Sciatic nerve (tissue), 2 donors: ENCODE measurements at places on chromosomes 7 and 10. TPM values are rescaled to one million over a fixed set of nuclear protein-coding genes. Genes with fewer than 3 reads are reported as not detected.

The CALHM1 gene
- not detected for total RNA-seq

GRCh38 chr7:128705891-128706333 is 33.2 kb upstream of the CALU start:
- no peak for DNase-seq

GRCh38 chr10:107733328-107734130 is 569.0 kb upstream of the SORCS1 start:
- no peak for DNase-seq

DNA sequence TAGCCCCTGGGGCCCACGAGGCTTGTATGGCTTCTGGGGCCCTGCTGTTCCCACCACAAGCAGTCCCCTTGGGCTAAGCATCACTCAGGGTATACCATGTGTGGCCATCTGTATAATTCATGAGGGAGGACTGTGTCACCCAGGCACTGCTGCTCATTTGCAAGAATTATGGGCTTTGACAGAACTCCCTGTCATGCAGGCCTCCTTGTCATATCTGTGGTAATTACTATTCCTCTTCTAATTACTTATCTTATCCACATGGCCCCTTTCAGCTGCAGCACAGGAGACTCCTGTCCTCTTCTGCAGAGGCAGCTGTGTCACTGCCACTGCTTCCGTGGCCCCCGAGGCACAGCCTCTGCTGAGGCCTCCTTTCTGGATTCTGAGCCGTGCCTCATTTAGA is 46.3 kb downstream of the LRMDA start:
- DNase-seq, result no peak

GRCh38 chr10:56547163-56547562 is 186.1 kb upstream of the ZWINT start:
- no peak for DNase-seq

DNA sequence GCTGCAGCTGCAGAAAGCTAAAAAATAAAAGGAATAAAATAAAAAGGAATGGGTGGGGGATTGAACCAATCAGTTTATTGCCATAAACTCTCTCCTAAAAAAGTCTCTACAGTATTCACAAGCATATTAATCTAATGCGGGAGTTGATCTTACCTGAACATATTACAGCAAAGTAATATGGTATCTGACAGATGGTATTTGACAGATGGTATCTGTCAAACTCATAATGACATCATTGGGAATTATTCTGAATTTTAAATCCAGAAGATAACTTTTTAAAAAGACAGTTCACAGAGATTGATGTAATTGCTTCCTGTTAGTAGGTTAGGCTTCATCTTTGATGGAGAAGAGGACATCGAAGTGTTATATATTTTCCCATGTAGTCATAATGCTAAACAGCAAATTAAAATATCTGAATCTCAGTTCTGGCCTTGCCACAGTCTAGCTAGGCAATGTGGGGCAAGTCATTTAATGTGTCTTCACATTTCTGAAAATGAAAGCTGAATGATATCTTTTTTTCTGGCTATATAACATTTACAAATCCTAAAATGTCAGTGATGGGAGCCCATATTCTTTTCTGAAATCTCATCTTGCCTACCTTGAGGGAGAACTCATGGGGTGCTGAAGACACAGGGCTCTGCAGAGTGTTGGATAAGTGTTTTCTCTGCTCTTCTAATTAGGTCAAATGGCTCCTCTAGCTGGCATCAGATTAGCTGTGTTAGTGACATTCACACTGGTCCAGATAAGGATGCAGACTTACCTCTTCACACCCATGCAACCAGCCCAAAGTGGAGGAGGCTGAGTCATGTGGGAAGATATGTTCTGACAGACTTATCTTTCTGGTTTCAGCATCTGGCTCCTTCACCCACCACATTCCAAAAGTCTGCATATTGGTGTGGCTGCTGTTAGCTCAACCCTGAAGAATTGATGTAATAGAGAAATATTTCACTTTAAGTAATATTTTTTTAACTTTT is 2.1 kb upstream of the LIPM start:
- DNase-seq, result no peak
